ENCODE measurements at places on chromosomes 5 and 9.

GRCh38 chr9:84129529-84129928 is 148.9 kb downstream of the RMI1 start:
- DNase-seq, result no peak

DNA sequence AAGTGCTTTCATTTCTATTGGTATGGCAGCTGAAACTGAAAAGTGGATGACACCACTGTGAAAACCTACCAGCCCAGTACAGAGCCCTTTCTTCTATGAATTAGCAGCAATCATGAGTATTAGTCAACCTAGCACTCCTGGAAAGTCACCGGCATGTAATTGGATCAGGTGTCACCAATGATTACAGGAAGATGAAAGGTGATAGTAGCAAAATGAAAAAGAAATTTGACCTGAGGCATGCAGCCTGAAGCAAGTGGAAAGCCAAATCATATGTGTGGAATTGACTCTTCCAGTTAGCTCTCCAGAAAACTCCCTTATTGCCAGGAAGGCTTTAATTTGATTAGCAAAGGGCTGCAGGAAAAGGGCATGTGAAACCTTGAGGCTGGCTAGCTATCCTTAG is 81.2 kb upstream of the NAA35 start:
- DNase-seq, result no peak

GRCh38 chr5:43119771-43120170 is 943 bp upstream of the ZNF131 start:
- DNase-seq, result no peak

- DNase-seq, result no peak
These were observed 18.0 kb upstream of the CAPSL start for GRCh38 chr5:35956429-35956828.

- no peak for DNase-seq
These were observed 1913.7 kb upstream of the WWC1 start for GRCh38 chr5:166377756-166378155.

All from HFF-Myc (cell line).